HCT116 (cell line): ENCODE measurements at places on chromosomes 6 and 20. TPM values are rescaled to one million over a fixed set of nuclear protein-coding genes. Genes with fewer than 3 reads are reported as not detected.

Gene THBD
- total RNA-seq = 0.39 TPM

Gene SLC17A1
- not detected for total RNA-seq

Gene ZNF334
- total RNA-seq = not detected

Gene HS3ST5
- not detected for total RNA-seq

Gene COL20A1
- 0.34 TPM for total RNA-seq

Gene HLA-F
- 24.6 TPM for total RNA-seq

Gene KCNQ2
- 86.5 TPM for total RNA-seq

Gene WFDC11
- not detected for total RNA-seq
